ENCODE measurements at places on chromosomes 7 and 10.

- no peak for DNase-seq
Observed at GRCh38 chr10:120926611-120927010, 75.4 kb downstream of the WDR11 start.

DNA sequence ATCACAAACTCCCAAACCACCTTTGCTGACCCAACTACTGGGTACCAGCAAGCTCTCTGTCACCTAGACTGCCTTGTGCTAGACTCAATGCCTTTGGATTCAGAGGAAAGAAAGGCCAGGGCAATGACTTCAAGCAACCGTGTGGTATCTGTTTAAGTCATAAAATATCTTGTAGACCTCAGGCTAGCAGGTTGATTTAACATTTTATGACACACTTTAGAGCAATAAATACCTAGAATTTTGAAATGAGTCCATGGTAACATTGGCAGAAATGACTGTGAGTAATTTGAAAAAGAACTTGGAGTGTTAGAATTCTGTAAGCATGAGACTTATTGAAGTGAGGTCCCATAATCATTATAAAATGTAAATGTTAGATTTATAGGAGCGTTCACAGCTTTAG, 87.2 kb downstream of the TWIST1 start:
- DNase-seq: no peak

DNA sequence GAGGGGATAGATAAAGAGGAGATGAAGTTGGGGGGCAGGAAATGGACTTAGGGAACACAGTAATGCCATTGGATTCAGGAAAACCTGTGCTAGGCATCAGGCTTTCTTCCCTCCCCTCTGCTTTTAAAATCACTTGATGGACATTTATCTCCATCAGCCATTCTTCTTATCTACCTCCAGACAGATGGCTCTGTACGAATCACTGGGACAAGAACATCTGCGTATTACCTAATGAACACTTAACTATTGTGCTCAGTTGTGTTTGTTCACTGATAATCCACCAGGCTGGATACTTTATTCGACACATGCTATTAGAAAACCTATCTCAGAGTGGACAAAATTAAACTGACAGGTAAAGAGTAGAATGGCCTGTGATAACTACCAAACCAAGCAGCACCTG, 40.0 kb downstream of the TNKS2 start:
- DNase-seq: no peak

GRCh38 chr10:21162948-21163347, 265.8 kb upstream of the NEBL start:
- DNase-seq: no peak

DNA sequence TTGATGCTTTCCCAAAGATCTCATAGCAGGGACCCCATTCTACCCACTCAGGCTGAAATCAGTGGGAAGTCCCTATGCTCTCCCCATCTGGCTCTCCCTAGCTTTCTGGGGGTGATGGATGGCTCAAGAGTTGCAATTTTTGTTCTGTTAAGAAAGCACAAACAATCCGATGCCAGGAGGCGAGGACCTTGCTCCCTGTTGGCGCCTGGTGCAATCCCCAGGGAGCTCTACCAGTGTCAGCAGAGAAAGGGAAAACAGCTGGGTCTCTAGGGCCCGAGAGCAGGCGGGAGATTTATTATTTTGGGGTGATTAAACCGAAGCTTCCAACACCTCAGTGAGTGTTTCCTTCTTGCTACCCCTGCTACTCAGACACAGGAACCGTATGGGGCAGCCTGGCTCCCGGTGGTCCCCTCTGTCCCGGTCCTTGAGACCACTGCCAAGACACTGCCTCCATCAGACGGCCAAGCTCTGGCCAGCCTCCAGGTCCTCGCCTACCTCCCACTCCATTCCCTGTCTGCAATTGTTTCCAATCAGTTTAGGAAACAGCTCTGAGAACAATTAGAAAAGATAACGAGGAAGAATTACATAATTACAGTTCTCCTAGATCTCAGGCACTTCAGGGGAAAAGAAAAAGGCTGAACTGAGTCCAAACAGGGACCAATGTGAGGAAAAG, 147.9 kb downstream of the PLXNA4 start:
- no peak for DNase-seq

All from HS-27A (cell line).